ENCODE measurements at places on chromosomes 2 and 18.

GRCh38 chr2:128282246-128282975 is 36.3 kb downstream of the HS6ST1 start:
- DNase-seq = no peak

DNA sequence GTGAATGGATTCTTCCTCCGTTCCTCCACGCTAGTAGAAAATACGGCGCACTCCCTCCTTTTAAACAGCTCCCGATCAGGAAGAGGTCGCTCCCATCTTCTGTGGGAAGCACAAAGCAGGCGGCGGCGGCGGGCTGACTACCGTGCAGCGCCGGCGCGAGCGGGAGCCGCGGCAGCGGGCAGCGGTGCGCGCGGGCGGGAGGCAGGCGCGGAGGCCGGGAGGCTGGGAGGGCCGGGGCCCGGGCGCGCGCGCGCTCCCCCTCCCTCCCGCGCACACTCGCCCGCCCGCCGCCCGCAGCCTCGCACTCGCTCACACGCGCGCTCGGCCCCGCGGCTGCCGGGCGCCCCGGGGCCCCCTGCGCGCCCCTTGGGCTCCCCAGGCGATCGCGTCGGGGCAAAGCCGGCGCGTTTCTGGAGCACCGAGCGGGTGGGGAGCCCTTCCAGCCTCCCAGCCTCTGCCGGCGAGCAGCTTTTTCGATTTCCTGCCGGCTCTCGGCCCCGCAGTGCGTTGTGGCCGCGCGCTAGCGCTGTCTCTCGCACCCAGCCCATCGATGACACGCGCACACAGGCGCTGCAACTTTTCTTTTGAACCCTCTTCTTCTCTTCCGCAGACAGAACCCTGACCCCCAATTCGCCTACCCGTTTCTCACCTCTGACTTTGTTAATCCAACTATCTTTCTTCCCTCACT is at the start of gene SLC8A1:
Gene SLC8A1 (minus strand): TSS at position 173 of the 688 bp plus-strand sequence.
- peak; percentile 89 for DNase-seq

GRCh38 chr2:226862623-226863022 is 26.8 kb downstream of the RHBDD1 start:
- no peak for DNase-seq

DNA sequence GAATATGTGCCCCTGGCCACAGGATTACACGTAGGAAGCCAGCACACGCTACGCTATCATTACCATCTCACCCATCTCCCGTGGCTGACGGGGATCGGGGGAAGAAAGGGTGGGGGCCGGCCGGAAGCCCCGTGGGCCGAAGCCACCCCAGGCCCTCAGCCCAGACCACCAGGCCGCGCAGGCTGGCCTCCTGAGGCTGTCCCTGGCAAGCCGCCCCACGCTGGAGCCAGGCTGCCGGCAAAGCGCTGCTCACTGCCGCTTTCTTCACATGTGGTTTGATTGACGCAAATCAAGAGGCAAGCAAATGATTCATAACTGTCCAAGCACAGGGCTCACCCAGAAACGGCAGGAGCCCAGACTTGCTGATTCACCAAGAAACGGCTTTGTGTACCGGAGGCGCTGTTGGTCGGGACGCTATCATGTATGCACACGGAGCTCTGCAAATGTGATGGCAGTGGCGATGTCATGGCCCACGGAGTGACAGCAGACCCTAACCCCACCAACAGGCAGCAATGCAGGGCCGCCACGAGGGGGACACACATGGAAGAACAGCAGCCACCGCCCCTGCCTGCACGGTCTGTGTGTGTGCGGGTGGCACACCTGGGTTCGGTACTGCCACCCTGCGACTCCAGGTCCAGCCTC is 125.7 kb downstream of the HDAC4 start:
- DNase-seq = peak; percentile 89

DNA sequence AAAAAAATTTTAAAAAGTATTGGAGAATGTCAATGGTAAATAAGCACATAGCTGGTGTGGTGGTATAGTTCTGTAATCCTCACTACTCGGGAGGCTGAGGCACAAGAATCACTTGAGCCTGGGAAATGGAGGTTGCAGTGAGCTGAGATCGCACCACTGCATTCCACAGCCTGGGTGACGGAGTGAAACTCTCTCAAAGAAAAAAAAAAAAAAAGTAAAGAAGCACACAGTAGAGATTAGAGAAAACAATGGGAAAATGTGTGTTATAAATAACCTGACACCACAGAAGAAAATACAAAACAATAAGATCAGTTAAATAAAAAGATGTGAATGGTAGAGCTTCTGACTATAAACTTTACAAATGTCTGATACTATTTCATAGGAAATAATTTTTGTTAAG is 163.7 kb upstream of the WDSUB1 start:
- no peak for DNase-seq

- DNase-seq = no peak
Observed at GRCh38 chr2:155062250-155062921, 363.9 kb downstream of the KCNJ3 start.

DNA sequence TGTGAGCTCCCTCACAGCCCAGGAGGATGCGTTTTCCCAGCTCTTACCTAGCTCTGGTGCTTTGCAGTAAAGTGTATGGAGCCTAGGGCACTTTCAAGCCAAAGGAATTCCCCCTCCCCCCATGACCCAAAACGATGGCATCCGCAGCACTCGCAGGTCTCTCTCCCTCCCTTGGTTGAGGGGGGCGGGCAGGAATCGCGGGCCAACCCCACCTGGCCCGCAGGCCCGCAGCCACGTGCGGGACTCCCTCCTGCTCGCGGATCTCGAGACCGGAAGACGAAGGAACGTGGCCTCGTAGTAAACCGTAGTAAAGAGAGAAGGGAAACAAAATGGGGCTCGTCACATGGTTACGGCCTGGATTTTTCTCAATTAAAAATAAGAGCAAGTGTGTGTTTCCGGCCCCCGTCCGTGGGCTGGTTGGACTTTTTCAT is 8.5 kb downstream of the IRS1 start:
- DNase-seq = peak; percentile 60

DNA sequence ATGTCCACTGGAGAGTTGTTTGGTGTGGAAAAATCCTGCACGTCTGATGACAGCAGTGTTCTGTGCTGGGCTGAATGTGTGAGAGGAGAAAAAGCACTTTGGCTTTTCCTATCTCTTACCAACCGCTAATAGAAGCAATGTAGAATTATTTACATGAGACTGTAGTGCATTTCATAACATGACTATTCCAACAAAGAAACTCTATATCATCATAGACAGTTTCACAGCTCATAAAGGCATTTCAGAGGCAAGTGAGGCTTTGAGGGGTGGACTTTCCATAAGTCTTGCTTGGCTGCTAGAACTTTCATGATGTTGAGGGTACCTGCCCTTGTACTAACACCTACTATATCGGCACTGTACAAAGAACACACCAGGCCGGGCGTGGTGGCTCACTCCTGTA is 345.1 kb upstream of the RAB12 start:
- DNase-seq = no peak

DNA sequence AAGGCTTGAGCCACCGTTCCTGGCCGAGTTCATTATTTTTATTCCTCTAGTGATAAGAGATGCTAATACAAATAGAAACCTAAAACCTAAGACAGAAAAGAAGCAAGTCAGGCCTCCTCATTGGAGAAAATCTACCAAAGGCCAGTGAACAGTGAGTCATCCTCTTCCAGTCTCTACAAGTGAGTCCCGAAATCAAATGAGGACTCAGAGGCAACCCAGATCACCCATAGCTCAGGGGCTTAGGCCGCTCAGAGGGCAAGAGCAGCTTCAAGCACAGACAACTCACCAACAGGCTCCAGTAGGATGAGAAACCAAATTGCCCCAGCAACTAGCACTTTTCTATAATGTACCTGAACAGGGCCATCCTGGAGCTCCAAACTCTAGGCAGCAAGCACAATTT is 42.7 kb upstream of the ACMSD start:
- no peak for DNase-seq

DNA sequence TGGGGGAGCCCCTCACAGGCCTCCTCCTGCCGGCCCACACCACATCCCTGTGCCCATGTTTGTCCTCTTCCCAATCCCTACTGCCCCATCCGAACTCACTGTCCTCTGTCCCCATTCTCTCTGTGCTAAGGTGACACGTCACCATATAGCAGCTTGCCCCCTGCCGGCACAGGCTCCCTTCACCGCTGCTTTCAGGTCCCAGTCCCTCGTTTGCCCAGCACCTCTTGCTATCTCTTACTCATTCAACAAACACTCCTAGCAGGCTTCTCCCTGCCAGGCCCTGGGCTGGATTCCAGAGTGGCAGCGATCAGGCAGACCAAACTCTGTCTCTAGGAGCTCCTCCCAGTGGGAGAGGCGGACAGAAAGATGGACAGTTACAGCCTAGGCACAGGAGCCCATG is 74.3 kb downstream of the TFCP2L1 start:
- peak; percentile 28 for DNase-seq

GRCh38 chr2:170362871-170363631 is 185.1 kb downstream of the MYO3B start:
- peak; percentile 24 for DNase-seq

GRCh38 chr2:114237331-114237730 is 205.1 kb upstream of the DPP10 start:
- no peak for DNase-seq

DNA sequence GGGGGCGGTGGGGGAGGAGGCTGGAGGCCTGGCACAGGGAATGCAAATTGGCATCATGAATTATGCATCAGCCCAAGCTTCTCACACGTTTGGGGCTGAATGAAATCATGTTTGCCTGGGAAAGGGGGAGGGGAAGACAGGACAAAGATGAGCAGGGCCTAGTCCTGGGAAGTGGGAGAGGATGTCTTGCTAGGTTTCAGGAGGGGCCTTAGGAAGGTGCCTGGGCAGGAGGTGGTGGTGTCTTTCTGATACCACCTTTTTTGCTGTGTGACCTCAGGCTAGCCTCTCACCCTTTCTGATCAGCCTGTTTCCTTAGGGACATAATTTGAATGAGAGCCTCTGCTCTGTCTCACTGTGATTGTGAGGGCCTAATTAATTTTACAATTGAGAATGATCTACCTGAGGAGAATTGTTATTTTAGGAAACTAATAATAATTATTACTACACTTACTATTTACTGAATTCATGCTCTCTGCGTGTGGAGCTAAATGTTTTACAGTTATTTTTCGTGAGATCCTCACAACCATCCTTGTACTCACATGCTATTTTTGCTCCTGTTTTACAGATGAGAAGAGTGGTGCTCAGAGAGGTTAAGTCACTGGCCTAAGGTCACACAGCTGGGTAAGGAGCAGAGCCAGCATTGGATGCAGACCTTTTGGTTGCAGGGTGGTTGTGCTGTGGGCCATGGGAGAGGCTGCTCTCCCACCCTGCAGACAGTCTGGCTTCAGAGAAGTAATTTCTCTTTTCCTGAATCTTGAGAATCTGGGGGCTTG is 39.6 kb downstream of the INHBB start:
- no peak for DNase-seq

GRCh38 chr2:232860593-232861241 is 9.3 kb upstream of the SNORC start:
- DNase-seq = no peak

DNA sequence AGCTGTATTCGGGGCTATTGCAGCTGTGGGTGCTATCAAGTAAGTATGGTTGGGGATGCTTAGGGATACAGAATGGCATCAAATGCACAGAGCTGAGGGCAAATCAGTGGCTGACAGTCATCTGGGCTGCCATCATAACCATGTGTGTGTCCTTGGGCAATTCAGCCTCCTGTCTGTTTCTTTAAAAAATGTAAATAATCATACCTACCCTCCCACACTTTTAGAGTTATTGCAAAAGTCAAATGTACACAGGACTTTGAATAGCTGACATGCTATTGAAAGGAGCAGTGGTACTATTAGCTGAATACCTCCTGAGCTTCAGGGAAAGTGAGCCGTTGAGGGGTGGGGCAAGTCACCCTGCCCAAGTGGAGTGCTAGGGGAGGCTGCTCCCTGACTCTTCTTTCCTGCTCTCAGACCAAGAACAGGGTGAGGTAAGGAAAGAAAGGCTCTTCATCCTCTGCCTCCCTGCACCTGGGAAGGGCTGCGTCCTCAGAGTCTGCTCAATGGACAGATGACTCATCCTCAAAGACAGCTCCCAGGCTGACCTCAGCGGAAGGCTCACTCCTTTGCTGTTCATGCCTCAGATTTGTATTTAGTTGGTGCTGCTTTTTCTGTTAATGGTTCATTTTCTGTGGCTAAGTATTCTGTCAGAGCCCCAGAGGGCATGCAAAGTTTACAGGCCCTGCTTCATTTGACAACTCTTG is 54.9 kb upstream of the BZW1 start:
- peak; percentile 88 for DNase-seq

DNA sequence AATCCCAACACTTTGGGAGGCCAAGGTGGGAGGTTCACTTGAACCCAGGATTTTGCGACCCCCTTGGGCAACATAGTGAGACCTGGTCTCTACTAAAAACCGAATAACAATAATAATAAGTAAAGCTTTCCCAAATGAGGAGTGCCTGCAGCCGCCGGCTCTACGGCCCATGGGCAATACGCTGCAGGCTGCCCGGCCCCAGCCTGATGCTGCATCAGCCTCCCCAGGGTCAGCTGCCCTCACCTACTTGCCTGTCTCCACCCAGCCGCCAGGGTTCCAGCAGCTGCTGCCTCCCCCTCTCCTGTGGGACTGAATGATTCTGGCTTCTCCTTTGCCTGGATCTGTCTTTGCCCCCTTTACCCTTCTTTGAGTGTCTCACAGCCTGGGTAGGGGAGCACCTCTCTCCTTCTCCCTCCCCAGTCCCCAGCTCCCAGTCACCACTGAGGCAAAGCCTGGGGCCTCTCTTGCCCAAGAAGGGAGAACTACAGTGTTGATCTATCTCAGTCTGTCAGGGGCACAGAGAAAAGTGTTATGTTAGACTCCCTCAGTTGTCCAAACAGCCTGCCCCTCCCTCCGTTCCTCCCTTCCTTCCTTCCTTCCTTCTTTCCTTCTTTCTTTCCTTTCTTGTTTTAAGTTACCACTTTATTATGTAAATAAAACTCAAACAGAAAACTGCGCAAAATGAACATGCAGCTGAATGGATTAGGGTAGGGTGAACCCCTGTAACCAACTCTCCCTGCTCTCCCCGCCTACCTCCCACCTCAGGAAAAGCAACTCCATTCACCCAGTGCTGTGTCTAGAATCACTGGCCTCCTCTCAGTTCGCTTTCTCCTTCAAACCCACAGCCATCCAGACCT is 38.2 kb upstream of the NPAS2 start:
- DNase-seq = no peak

DNA sequence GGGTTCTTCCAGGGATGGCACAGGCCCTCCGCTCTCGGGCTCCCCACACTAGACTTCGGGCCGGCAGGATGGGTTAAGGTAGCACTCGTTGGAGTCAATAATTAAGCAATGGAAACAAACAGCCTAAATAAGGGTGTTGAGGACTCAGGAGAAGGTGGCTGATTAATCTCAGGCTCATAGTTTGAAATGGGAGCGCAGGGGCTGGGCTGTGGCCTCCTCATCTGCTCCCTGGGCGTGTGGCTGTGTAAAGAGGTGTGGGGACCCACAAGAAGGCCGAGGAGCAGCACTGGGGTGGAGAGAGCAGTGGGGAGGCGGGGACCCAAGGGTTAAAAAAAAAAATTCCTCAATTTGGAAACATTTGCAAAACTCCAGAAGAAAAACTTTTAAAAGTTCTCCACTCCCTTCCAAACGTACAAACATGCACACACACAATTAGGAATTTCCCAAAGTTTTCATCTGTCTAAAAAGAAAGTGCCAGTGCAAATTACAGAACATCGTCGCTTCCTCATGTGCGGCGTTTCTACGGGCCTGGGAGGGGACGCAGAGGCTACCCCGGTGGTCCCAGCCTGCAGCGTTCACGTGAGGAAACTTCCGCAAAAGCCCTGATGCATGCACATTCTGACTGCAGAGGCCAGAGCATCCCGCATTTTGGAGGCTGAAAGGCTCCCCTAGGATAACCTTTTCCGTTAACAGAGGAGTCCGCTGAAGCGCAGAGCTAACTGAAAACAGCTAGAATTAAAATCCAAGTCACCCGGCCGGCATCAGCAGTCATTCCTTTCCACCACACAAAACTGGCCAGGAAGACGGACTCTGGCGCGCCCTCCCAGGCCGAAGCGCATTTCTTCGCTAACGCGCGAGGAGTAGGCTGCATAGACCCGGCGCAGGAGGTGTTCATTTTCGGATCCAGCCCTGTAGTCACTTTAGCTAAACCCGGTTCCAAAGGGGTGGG is 1.0 kb upstream of the TUBB6 start:
- DNase-seq = peak; percentile 79
